ENCODE measurements at places on chromosomes 13 and 19.

- no peak for DNase-seq
These were observed 104.9 kb downstream of the HSPH1 start for GRCh38 chr13:31056644-31057271.

DNA sequence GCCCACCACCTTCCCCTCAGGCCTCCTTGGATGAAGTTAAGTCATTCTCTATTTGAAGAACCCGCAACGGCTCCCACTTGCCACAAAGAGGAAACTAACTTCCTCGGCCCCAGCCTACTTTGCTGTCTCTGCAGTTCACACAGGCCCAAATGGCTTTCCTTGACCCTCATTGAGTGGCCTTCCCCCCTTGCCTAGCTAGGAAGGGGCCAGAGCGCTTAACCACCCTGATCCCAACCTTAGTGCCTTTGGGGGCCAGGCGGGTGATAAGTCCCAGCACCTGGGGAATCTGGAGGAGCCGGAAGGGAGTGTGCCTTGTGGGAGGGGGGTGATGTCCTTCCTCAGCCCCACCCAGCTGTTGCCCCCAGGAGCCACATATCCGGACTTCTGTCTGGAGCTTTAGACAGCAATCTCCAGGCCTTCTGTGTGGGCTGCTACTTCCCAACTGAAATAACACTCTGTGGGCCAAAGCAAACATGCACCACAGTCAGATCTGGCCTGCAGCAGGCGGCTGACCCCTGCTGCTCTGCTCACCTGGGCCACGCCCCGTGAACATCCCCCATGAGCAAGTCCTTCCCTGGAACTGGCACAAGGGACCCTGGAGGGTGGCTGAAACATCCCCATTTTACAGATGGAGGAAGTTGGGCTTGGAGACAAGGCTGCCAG lies 10.5 kb downstream of the NECTIN2 start:
- no peak for DNase-seq

- DNase-seq, result no peak
These were observed 402 bp upstream of the DYRK1B start for GRCh38 chr19:39834287-39834841.

DNA sequence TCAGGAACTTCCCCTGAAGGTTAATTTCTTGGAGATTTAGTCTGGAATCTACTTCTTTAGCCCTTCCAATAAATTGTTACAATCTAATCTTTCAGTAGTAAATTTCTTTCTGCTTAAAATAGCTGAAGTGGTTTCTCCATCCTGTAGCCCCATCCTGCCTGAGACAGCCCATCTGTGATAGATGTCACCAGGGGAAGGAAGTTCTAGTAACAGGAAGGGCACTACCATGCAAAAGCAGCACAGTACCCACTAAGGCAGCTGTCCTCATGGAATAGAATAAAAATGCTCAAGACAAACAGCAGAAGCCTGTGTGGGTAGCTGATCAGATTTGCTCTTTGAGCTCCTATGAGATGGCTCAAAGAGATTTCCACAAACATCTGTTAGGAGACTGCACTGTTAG lies 1036.5 kb downstream of the SLITRK5 start:
- DNase-seq, result no peak

- peak; percentile 84 for DNase-seq
These were observed 2.1 kb upstream of the HOOK2 start for GRCh38 chr19:12777217-12778016.

GRCh38 chr13:54633456-54633855 lies 1604.8 kb downstream of the OLFM4 start:
- DNase-seq, result no peak

- no peak for DNase-seq
These were observed 4.0 kb upstream of the DLEU7 start for GRCh38 chr13:50847501-50847900.

DNA sequence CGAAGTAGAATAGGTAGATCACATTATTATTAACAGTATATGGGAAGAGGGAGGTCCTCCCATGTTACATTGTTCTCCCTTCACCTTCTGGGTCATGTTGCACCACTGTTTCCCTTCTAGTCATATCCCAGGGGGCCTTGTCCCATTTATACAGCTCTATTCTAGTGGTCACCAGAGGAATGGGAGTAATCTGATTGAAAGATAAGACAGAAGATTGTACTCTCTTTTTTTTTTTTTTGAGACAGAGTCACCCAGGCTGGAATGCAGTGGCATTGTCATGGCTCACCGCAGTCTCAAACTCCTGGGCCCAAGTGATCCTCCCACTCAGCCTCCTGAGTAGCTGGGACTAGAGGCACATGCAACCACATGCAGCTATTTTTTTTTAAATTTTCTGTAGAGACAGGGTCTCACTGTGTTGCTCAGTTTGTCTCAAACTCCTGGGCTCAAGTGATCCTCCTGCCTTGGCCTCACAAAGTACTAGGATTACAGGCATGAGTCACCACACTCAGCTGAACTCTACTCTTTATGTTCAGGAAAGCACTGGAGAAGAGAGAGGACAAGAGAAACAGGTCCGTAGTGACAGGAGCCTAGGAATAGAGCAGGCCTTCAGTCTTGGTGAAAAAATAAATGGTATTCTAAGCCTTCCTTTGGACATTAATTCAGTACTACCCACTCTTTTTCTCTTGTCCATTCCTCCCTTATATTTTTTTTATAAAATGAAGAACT lies 4.3 kb upstream of the ZNF529 start:
- no peak for DNase-seq

DNA sequence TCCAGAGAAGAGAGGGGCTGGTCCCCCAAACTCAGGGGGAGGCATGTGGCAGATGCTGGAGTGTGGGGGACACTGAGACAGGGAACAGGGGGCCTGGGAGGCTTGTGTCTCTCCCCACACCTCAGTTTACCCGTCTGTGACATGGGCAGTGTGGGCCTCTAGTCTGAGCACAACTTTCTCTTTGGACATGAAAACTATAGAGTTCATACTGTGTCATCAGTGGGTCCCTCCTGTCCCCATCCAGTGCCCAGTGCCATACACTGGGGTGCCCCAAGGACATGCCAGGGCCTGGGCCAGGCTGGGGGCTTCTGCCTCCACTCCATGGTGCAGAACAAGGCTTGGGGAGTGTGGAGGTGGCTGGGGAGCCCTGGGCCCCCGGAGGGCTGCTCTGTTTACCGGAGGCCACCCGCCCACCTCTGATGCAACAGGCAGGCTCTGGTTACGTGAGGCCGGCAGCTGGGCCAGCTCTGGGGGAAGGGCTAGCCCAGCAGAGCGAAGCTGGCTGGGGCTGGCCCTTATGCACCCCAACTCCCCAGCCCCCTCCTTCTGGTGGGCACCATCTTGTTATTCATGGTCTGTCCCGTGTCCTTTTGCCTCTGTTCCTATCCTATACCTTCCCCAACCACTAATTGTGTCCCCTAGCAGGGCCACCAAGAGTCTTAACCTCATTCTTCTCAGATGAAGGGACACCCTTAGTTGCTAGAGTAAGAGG lies 1.9 kb upstream of the MEF2B start:
- DNase-seq, result no peak

DNA sequence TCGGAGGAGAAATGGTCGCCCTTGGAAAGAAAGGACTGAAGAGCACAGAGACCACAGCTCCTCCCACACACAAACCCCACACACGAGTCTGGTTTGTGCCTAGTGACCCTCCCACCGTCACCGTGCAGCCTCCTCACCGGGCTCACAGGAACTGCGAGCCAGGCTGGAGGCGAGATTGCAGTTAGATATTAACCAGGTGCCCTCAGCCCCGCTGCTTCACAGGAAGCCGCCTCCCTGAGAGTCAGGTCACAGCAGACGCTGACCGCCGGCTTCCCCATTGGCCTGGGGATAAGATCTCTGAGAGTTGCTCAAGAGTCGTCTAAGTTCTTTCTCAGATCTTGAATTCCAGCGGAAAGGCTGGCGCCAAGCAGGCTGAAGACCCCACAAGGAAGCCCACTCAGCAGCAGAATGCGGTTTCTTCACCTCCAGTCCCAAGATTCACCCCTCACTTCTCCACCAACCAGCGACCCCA lies 870 bp downstream of the ZNF44 start:
- DNase-seq, result peak; percentile 68

DNA sequence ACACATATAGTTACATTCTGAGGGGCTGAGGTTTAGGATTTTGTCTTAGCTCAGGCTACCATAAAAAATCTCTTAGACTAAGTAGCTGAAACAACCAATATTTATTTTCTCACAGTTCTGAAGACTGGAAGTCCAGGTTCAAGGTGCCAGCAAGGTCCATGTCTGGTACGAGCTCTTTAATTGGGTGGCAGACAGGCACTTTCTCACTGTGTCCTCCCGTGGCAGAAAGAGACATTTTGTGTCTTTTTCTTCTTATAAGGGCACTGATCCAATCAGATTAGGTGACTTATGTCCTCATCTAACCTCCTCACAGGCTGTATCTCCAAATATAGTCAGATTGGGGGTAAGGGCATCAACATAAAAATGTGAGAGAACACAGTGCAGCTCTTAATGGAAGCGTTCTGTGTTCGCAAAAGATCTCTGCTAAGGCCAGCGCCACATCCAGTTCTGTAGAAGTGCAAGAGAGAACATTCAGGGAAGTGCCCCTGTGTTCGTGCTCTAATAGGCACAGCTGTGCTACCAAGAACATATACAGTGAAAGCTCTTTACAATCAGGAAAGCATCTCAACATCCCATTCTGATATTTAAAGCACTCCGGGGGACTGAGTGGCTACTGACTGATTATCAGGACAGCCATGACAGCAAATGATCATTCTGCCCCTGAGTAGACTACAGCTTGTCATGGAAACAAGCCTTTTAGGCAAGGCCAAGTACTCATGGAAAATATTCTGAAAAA lies 819.2 kb downstream of the LIG4 start:
- DNase-seq, result no peak

DNA sequence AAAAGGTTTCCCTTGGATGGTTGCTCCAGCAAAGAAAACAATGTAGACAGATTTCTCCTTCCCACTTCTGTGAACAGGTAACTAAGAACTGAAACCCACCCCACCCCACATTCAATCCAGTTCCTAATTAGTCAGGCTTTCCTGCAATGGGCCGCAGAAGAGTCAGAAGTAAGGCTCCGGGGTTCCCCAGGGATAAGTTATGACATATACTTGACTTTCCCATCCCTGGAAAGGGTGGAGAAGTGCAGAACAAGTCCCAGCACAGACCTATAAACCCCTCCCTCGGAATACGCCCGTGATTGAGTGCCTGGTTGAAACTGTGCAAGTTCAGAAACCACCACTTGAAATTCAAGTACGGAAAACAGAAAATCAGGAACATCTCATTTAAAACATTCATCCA lies 24.9 kb downstream of the RCBTB2 start:
- no peak for DNase-seq

DNA sequence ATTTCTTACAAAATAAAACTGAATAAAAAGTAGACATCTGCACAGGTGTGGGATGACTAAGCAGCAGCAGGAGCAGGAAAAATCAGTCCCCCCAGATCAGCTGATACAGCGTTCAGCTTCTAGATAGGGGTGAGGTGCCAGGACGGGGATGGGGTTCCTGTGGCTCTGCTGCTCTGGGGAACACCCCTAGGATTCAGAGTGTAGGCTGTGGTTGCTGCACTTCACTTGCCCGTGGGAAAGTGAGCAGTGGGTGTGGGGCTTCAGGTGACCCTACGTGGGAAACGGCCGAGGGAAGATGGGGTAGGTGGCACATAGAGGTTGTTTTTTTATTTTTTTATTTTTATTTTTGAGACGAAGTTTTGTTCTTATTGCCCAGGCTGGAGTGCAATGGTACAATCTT lies 3.2 kb upstream of the CXCL17 start:
- DNase-seq, result no peak

DNA sequence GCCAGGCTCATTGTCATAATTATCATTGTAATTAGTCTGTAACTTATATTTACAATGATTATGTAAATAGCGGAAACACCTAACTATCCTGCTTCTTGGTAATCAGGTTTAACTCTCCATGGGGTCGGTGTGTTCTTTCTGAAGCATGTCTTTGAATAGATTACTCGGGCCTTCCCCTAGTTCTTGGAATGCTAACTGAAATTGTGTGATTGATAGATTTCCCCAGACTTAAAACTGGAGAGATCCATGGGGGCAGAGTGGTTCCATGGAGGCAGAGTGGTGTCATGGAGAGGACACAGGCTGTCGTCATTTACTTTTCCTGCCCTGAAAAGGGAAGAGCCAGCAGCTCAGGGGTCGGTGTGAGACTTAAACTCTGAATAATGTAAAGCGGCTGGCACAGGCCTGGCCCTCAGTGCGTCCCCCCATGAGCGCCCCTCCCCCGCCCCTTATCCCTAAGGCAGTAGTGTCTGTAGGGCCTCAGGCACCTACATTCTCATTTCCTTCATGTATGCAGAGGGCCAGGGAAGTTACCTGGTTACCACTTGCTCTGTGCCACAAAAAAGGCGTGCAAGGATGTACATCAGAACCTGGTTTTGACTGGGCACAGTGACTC lies 225.1 kb downstream of the TM9SF2 start:
- DNase-seq, result no peak

DNA sequence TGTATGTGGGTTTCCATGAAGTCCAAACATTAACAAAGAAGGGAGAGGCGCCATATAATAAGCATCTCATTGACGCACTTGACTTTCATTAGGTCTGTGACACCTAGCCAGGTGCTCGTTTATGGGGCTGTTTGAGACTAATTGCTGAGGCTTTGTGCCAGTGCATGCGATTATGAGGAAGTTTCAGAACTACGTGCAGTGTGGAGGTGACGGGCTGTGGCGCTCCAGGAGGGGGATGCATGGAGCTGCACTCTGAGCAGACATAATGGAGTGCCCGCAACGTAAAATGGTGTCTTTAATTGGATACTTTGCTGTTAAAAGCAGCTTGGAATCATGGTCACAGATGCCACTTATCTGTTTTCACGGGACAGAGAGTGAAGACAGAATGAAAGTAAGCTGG lies 223.2 kb downstream of the FGF9 start:
- no peak for DNase-seq

DNA sequence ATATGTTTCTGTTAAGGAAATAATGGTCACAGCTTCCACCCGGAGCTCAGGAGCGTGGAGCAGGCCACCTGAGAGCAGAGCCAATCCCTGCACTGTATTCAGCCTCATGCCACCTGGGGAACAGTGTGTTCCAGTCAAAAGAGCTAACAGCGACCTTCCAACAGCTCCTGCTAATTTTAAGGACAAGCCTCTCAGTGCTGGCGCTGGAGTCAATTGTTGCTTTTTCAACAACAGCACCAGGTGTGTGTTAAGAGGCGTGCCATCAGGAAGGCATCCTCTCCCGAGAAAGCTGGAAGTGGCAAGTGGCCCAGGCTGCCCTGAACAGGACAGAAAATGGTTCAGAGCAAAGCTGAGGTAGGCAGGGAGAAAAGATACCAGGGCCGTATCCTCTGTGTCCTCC lies 102.0 kb downstream of the CACNA1A start:
- DNase-seq, result no peak

DNA sequence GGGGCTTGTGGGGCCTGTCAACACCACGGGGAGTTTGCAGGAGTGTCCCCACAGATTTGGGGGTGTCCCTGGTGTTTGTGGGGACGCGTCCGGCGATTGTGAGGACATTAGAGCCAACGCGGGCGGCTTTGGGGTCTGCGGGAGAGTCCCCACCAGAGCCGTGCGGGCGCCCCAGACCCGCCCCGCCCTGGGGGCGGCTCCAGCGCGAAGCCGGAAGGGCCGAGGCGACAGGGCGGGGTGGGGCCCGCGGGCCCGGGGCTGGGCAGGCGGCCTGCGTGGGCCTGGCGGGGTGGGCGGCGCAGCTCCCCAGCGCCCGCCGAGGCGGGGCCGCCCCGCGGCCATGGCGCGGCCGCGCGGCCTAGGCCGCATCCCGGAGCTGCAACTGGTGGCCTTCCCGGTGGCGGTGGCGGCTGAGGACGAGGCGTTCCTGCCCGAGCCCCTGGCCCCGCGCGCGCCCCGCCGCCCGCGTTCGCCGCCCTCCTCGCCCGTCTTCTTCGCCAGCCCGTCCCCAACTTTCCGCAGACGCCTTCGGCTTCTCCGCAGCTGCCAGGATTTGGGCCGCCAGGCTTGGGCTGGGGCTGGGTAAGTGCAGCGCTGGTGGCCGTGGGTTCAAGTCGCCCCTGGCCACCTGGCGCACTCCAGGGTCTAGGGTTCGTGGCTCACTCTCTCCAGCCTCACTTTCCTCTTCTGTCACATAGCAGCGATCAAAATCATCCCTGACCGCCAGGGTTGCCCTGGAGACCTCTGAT lies 10.3 kb downstream of the PDE4A start:
- peak; percentile 30 for DNase-seq

Measured in cardiac muscle cell (in vitro differentiated cells and primary cell).